Activated naive CD4-positive, alpha-beta T cell treated with Interleukin-2 at 50 U/mL for 16 hours (primary cell): ENCODE measurements at places on chromosomes 2 and 18.

- DNase-seq, result no peak
Measured at GRCh38 chr2:189621781-189622180, 39.5 kb upstream of the ASNSD1 start.

DNA sequence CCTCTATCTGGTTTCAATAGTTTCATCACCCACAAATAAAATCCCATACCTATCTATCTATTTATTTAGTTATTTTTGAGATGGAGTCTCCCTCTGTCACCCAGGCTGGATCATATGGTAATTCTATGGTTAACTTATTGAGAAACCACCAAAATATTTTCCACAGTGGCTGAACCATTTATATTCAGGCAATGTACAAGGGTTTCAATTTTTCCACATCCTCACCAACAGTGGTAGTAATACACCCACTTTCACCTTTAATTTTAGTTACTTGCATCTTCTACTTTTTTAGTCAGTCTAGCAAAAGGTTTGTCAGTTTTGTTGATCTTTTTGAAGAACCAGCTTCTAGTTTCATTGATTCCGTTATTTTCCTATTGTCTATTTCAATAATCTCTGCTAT lies 46.1 kb upstream of the PHLPP1 start:
- no peak for DNase-seq

DNA sequence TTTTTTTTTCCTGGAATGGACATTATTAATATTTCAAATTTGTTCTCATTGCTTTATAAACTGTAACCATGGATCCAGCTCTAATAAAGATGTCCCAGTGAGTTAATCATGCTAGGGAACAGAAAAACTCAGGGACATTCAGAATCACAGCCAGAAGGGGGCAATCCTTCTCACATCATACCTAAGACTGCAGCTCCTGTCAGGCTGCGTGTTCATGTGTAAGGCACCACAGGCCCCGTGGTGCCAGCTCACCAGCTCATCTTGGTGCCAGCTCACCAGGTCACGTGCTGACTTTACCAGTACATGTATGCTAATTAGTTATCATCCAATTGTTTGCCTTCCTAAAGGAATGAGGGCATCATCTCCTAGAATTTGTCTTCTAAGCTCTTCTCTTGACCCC lies 84.7 kb upstream of the NEDD4L start:
- no peak for DNase-seq

GRCh38 chr2:220076734-220077133 lies 449.3 kb downstream of the SLC4A3 start:
- DNase-seq, result no peak

GRCh38 chr2:229059331-229060033 lies 211.6 kb downstream of the PID1 start:
- DNase-seq, result no peak

DNA sequence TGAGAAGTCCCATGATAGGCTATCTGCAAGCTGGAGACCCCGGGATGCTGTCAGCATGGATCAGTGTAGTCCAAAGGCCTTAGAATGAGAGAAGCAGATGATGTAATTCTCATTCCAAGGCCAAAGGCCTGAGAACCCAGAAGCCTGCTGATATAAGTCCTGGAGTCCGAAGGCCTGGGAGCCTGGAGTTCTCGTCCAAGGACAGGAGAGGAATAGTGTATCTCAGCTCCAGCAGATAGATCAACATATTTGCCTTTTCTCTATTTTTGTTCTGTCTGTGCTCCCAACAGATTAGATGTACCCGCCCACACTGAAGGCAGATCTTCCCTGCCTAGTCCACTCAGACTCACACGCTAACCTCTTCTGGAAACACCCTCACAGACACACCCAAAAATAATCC lies 454.9 kb upstream of the CHAC2 start:
- no peak for DNase-seq
